ENCODE measurements at places on chromosomes 1 and 21. TPM values are rescaled to one million over a fixed set of nuclear protein-coding genes. Genes with fewer than 3 reads are reported as not detected.

The SPATA6 gene
- 0.46 TPM for total RNA-seq

DNA sequence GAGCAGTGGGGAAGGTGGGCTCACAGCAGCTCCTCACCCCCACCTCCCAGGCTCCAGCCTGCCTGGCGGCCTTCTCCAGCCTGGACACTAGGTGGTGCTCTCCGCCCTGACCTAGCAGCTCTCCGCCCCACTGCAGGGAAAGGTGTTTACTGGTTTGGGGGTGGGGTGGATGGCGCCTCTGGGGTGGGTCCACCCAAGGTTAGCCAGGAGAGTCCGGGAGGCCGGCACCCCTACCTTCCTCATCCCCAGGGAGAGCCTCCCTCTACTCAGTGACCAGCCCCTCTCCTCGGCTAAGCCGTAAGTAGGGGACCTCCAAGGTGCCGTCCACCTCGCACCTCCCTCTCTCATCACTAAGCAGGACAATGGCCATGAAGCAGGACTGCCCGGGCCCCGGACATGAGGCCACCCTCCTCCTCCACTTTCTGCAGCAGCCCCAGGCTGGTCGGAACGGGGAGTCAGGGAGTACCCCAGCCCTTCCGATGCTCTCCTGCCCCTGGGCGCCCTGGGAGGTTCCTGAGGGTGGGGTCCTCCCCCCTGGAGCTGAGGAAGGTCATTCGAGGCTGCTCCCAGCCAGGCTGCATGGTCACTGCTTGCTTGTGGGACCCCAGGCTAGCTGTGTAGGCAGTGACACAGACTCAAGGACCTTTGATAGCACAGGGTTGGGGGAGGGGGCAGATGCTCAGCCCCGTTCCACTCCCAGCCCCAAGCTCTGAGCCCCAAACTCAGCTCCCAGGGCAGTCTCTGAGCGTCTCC is 101.4 kb upstream of the VAMP3 start:
- peak; percentile 28 for DNase-seq

The MCOLN2 gene
- total RNA-seq, result 2.8 TPM

The DCDC2B gene
- not detected for total RNA-seq

The CHIT1 gene
- total RNA-seq, result not detected

The OR10Z1 gene
- not detected for total RNA-seq

The DDAH1 gene
- 18.2 TPM for total RNA-seq

DNA sequence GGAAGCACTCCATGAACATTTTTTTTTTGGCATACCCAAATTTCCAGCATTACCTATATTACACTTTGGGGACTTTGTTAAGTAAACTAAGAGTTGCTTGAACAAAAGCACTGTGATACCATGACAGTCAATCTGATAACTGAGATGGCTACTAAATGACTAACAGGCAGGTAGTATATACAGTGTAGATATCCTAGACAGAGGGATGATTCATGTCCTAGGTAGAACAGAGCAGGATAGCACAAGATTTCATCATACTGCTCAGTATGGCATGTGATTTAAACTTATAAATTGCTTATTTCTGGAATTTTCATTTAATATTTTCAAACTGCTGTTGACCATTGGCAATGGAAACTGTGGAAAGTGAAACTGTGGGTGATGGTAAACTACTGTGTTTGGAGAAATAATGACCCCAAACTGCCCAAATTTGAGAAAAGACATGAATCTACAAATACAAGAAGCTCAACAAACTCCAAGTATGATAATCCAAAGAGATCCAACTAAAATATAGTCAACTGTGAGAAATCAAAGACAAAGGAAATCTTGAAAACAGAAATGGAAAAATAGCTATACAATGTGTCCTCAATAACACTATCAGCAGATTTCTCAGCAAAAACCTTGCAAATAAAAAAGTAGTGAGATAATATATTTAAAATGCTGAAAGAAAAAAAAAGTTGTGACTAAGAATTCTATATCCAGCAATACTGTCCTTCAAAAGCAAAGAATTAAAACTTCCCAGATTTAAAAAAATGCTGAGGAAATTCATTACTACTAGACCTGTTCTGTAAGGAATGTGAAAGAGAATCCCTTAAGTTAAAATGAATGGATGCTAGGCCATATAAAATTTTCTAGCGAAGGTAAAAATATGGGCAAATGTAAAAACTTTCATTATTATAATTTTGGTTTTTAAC is 410.4 kb downstream of the DUSP10 start:
- DNase-seq, result no peak

GRCh38 chr1:150268340-150268704 is 494 bp downstream of the APH1A start:
- DNase-seq, result peak; percentile 32

DNA sequence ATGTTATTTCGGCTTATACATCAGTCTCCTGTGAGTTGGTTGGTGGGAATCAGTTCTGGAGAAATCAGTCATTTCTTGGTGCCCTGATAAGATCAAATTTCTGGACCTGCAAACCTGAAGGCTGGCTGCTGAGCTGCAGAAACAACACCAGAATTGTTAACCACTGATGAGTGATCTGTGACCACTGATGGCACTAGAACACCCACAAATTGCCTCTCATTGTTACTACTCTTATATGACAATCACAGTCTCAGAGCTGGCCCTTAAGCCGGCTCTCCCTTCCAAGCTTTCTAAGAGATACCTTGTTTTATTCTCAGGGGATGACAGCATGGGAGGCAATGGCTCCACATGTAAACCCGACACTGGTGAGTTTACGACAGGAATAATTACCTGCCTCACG is 1.9 kb downstream of the C1orf162 start:
- DNase-seq, result no peak

The FCRL3 gene
- not detected for total RNA-seq

- no peak for DNase-seq
Observed at GRCh38 chr1:238107322-238107721, 216.6 kb upstream of the ZP4 start.

The SPATA46 gene
- not detected for total RNA-seq

DNA sequence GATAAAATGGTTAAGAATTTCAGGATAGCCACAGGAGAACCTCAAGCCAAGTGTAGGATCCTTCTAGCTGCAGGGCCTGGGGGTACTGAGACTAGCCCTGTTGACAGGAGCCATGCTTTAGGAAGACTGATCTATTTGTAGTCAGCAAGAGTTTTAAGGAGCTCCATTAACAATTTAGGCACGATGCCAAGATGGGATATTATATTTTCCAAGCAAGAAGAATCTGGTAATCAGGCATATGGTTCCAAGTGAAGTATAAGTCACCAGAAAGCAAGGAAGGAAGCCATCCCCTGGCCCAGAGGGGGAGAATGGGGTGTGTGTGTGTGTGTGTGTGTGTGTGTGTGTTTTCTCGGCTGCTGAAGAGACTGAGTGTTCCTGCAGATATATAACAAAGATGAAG is 7.0 kb downstream of the IFNAR2 start:
- DNase-seq, result no peak

- no peak for DNase-seq
Observed at GRCh38 chr1:169321539-169321938, 46.1 kb downstream of the NME7 start.

GRCh38 chr1:2604844-2605508 is 18.4 kb downstream of the PRXL2B start:
- no peak for DNase-seq

The PODN gene
- not detected for total RNA-seq

The NLRP3 gene
- total RNA-seq, result 0.23 TPM

The CELA2A gene
- total RNA-seq, result not detected

The MIS18A gene
- 14.9 TPM for total RNA-seq

- DNase-seq, result no peak
Observed at GRCh38 chr1:55329808-55330432, 114.8 kb upstream of the USP24 start.

DNA sequence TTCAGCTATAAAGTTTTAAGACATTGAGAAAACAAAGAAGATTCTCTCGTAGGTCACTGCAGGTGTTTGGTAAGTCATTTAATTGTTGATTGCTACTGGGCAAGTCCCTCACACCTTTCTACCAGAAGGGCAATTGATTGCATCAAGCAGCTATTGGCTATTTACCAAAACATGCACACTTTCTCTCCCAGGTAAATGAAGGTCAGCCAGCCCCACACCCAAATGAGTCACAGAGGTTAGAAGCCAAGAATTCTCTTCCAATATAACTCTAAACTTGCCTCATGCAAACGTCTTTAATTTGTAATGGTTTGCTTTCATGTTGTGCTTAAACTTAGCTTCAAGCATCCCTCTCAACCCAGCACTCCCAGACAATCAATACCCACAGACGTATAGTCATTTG is 475.3 kb upstream of the ADGRL2 start:
- no peak for DNase-seq

The CD247 gene
- total RNA-seq, result not detected

DNA sequence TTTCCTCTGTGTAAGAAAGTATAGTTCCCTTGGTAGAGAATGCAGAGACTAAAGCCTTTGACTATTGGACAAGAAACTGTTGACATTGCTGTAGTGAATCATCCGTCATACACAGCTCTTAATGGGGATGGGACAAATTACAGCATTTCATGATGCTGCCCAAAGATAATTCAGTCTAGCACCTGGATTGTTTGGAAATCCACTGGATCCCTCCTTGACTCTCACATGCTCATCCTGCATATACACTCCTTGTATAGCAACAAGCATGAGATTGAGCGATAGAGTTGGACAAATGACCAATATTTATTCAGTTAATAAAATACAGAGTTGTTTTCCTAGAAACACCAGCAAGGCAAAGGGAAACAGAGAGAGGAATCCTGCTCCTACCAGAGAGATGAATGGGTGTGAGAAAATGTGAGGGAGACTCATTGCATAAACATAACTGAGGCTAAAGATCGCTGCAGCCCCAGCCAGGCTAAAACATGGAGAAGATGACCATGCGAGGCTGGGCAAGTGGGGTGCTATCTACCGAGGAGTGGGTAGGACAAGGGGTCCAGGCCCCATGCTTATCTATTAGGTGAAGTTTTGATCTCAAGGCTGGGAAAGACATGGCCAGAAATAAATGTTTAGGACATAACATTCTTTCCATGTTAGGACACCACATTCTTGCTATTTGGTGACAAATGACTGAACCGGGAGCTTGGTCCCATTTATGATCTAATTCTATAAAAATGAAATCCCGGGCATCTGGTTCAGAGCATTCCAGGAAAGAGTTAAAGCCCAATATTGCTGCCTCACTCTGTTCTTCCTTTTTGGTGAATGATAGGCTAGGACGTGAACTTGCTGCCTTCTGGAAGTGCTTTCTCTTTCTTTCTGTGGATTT is 153.2 kb downstream of the TGFB2 start:
- peak; percentile 57 for DNase-seq

DNA sequence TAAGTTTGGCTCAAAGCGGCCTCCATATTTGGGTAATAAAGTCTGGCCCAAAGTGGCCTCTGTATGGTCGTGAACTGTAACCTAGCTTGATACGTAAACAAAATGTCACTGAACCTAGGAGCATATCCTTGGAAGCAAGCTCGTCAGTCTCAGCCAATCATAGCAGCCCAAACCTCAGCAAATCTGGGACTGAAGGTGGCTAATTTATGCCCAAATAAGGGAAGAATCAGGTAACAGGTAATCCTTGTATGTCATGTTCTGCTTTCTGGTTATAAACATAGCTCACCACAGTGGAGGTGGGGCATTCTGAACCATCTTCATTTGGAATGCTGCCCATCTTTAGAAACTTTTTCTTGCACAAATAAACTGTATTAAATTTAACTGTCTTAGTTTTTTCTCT is 281.1 kb downstream of the TTLL7 start:
- no peak for DNase-seq

DNA sequence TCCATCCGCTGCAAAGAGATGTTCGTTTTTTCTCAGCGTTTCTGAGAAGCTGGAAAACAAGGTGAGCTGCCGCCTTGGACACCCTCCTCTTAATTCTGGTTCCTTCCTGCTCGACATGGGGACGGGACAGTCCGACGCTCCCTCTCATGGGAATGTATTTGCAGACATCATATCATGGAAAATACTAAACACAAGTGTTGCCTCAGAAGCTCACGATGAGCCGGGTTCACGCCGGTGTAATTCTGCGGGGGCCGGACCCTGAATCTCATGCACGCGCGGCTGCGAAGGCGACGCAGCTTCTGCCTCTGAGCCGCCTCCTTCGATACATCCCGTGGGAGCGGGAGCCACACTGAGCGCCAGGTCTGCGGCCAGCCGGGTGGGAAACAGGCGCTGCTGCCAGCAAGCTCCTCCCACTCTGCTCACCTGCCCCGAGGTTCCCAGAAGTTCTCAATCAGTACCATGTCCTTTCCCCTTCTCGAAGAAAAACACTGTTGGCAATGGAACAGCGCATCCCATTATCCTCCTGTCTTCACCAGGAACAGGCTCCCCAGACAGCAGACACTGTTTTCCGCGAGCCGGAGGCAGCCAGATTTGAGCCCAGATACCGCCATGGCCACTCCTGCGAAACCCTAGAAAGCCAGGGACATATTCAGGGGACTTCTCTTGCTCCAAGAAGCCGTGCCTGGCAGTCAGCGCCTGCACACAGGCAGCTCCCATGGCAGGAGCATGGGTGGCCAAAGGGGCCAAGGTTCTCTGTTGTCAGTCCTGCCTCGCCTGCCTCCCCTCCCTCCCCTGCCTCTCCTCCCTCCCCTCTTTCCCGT is 98.0 kb downstream of the WDR4 start:
- no peak for DNase-seq

DNA sequence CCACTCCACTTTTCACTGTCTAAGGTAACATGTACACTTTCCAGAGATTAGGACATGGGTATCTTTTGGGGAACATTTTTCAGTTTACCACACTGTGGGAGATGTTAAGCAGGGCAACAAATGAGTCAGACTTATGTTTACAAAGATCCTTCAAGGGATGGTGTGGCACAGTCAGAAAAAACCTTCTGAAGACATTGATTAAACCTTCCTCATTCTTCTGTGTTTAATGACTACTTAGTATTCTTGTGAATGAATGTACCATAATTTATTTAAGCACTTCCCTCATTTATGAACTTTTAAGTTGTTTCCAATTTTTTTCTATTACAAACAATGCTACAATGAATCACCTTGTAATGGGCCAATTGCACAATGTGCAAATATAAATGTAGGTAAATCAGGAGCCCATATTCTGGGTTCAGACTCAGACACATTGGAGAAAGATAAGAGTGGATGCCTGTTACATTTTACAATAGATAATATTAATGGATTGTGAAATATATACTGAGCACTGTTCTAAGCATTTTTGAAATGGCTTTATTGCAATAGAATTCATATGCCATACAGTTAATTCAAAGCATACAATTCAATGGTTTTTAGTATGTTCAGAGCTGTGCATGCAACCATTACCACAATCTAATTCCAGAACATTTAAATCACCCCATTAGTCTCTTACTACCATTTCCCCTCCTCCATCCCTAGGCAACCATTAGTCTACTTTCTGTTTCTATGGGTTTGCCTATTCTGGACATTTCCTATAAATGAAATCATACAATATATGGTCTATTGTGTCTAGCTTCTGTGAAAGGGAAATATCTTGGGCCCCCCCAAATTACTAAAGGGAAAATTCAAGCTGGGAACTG is 1.9 kb upstream of the SFT2D2 start:
- DNase-seq, result no peak

The RHD gene
- total RNA-seq, result not detected

GRCh38 chr1:236654957-236655356 is 31.3 kb upstream of the ACTN2 start:
- no peak for DNase-seq
